ENCODE measurements at places on chromosomes 1 and 21.

GRCh38 chr1:158021721-158022120 lies 28.3 kb downstream of the KIRREL1 start:
- DNase-seq = no peak

DNA sequence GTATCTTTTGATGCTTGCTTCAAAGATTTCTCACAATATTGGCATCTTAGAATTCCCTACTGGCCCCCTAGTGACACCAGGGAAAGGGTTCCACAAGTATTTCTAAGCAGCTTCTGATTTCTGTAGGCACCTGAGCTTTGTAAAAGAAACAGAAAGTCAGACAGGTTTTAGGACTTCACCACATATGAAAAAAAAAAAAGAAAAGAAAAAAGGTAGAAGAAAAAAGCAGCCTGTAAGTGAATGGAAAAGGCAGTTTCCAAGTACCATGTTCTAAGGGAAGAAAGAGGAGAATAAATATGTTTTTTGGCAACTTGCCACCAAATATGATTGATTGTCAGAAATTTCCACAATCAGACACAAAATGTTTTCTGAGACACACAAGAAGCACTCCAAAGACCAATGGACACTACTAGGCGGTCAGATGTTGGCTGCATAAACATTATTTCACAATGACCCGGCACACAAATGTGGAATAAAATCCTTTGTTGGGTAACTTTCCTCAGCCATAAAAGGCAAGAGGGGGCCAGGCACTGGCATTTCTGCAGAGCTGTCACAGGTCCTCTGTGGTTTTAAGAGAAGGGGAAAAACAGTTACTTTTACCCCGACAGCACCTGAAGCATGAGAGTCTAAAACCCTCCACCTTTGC lies 12.7 kb upstream of the CPLANE2 start:
- no peak for DNase-seq

DNA sequence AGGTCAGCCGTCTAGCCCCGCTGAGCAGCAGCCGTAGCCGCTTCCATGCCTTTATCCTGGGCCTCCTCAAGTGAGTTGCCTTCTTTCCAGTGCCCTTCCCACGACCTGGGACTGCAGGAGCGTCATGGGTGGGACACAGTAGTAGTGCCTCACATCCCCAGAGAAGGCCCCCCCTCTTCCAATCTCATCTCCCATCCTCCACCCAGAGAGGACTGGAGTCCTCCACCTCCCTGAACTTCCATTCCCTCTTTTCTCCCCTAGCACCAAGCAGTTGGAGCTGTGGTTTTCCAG lies 4.9 kb downstream of the RUSC1 start:
- no peak for DNase-seq

- DNase-seq = no peak
These were observed 514 bp downstream of the TPRG1L start for GRCh38 chr1:3625151-3625907.

- no peak for DNase-seq
These were observed 278.5 kb downstream of the MATN1 start for GRCh38 chr1:30444850-30445249.

DNA sequence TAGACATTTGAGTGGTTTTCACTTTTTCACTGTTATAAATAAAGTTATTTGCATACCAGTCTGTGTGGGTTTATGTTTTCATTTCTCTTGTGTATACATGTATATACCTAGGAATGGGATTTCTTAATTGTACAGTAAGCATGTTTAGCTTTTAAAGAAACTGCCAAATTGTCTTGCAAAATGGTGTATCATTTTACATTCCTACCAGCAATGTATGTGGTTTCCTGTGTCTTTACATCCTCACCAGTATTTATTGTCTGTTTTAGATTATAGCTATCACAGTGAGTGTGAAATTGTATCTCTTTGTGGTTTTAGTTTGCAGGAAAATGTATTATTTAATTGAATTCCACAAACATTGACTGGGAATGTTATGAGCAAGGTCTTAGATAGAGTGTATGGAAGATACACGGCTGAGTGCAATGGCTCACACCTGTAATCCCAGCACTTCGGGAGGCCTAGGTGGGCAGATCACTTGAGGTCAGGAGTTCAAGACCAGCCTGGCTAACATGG lies 57.3 kb downstream of the MACF1 start:
- DNase-seq = no peak

GRCh38 chr1:246765521-246765920 lies 41.3 kb downstream of the SCCPDH start:
- DNase-seq = no peak

GRCh38 chr1:34379911-34380310 lies 203.2 kb downstream of the C1orf94 start:
- no peak for DNase-seq

GRCh38 chr1:85460555-85461088 lies 4.3 kb downstream of the DDAH1 start:
- no peak for DNase-seq

- DNase-seq = no peak
These were observed 11.8 kb downstream of the TP73 start for GRCh38 chr1:3663999-3664699.

- no peak for DNase-seq
These were observed 6.9 kb downstream of the ADAMTS4 start for GRCh38 chr1:161191971-161192370.

DNA sequence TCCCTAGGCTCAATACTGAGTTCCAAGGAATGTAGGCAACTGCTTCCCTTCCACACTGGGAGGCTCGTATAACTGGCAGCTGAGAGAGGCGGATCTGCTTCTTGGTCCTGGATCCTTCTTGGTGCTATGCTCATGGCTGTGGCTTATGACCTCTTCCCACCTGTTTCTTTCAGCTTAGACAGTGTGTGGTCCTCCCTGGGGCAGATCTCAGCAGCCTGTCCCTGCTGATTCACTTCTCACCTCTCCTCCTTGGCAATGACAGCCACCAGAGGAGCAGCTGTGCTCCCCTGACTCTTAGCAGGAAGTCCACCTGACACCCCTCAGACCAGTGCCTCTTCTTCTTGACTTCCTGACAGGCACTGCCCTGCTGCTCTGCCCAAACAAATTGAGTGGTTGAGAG lies 75.1 kb upstream of the PTGFRN start:
- DNase-seq = no peak

DNA sequence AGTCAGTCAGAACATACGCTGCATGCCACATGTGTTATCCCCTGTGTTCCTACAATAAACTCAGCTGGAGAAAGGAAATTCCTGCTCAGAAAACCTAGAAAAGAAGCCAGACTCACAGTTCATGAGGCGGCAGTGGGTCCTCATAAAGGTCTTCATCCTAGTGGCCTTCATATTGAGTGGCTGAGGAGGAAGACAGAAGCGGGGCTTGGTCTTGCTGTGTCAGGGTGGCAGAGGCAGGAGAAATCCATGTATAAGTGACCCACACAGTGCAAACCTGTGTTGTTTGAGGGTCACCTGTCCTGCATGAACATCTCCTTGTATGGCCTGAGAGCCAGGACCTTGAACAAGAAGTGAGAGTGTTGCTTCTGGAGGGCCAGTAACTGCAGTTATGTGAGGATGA lies 4.0 kb upstream of the WNT3A start:
- no peak for DNase-seq

GRCh38 chr1:206556047-206556749 lies 48.9 kb downstream of the RASSF5 start:
- DNase-seq = no peak

- no peak for DNase-seq
These were observed 1.6 kb downstream of the CNIH3 start for GRCh38 chr1:224617410-224618355.

GRCh38 chr1:88210103-88210787 lies 473.8 kb upstream of the PKN2 start:
- no peak for DNase-seq

DNA sequence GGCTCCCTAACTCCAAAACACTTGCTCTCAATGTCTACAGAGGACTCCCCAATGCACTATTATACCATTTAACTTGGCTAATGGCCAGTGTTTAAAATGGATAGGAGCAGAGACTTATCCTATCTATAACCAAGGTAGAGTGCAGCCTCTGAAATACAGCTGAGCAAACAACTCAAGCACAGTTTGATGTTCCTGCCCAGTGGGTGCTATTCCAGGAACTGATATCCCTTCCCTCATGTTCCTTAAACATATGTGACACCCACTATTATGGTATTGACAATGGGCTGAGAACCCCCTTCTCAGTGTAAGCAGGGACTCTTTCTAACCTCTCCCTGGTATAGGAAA lies 51.7 kb downstream of the SH3GLB1 start:
- DNase-seq = no peak

GRCh38 chr1:168728473-168729404 lies at the start of gene DPT:
Gene DPT, minus strand, starts transcription at chr1:168729206. Its CDS starts 32 bp downstream, at chr1:168729174.
- DNase-seq = no peak

GRCh38 chr1:218496561-218496960 lies 151.4 kb downstream of the TGFB2 start:
- DNase-seq = no peak

- DNase-seq = no peak
These were observed 190.0 kb upstream of the VAMP3 start for GRCh38 chr1:7580923-7581753.

DNA sequence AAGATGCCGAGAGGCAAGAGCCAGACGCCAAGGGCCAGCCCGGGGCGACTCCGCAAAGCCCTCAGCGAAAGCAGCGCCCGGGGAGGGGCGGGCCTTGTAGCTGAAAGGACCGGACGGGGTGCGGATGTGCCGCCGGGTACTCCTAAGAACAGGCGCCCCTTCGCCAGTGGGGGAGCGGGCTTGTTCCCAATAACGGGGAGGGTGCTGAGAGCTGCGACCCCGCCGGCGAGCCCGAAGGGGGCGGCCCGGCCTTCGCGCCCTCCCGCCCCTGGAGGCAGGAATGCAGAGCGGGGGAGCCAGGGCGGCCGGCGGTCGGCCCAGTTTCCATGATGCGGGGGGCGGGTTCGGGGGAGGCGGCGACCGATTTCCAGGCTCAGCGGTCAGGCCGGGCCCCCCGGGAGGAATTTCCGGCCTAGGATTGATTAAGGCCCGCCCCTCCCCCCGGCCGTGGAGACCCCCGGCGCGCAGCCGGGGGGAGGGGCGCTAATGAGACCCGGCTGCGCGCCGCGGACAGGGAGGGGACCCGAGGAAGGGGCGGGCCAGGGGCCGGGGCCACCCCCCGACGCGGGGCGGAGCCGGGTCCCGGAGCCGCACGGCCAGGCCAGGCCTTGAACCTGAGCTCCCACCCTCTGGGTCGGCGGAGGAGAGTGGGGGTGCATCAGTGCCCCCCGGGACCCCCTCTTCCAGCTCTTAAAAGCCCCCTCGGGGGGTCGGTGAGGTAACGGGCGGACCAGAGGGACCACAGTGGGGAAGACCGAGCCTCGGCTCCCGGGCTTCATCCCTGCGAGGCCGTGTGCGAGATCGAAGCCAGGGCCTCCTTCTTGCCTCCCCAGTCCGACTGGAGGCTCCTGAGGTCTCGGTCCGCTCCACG lies 898 bp upstream of the TMEM200B start:
- DNase-seq = no peak

GRCh38 chr1:98766255-98766654 lies 104.7 kb downstream of the SNX7 start:
- no peak for DNase-seq

DNA sequence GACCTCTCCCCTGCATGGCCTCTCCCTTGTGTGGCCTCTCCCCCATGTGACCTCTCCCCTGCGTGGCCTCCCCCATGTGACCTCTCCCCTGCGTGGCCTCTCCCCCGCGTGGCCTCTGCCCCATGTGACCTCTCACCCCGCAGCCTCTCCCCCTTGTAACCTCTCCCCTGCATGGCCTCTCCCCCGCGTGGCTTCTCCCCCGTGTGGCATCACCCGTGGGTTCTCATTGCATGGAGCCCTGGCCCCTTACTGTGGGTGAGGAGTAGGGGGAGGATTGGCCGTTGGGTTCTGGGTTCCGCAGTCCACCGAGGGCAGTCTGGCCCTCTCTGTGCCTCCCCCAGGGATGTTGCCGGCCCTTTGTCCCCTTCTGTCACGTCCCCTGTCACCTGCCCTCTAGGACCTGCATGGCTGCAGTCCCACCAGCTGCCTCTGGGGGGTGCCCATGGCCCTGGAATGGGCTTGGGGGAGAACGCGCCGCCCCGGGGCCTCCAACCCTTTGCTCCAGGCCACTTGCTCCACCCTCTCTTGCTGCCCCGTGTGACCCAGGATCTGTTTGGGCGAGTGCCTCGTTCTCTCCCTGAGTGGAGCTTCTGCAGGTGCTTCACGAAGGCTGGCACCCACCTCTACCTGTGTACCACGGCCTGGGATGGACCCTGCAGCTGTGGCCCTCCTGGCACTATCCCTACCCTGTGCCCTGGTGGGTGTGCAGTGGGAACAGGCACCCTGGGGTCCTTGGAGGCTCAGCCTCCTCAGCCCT lies 21.3 kb downstream of the RRP1 start:
- no peak for DNase-seq

DNA sequence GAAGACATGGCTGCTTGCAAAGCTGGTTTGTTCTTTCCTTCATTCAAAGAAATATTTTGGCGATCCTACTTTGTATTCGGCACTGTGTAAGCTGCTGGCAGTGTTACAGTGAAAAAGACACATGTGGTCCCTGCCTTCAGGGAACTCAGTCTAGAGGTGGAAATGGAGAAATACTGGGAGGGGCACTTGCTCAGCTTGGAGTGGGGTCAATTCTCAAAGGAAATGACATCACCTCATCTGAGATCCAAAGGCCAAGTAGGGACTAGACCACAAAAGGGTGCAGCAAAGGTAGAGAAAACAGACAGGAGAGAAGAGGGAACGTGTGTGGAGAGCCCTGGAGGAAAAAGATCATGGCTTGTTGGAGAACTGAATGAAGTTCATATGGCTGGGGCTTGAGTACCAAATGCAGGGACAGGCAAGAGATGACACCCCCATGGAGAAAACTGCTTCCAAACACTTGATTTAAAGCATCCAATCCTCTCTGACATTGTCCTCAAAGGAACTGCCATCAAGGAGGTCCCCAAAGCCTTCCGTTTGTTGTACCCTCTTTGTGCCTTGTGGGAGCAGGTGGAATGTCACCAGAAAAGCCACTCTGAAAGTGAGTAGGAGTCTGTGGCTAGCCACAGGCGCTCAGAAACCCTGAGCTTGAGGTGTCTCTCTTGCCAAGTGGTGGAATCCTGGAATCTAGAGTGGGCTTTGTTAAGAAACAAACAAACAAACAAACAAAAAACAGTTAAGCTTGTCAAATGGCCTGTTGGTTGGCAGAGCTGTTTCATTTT lies 48.3 kb upstream of the TDRD10 start:
- DNase-seq = no peak

DNA sequence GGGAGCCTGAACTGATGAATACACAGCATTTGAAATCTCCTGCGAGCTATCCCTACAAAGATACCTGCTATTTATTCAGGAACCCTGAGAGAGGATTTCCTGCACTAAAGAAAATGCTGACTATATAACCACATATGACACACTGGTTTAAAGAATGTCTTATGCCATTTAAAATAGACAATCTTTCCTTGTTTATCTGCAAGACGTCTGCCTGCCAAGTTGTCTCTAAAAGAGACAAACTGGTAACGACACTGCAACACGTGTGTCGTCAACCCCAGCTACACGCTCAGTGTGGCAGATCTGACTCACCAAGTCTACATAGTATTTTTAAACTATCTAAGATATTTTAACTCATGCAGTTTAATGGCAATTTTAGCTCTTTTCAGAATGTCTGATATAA lies 42.7 kb downstream of the APP start:
- DNase-seq = no peak

- DNase-seq = no peak
These were observed 21.1 kb upstream of the SNRPE start for GRCh38 chr1:203840208-203840808.
